ENCODE measurements at places on chromosomes 3 and 15. TPM values are rescaled to one million over a fixed set of nuclear protein-coding genes. Genes with fewer than 3 reads are reported as not detected.

GOLGA8Q gene
- total RNA-seq = 2.3 TPM

GRCh38 chr3:140761076-140761639 is 83.3 kb downstream of the TRIM42 start:
- DNase-seq = no peak

GRCh38 chr15:92411256-92411655 is 17.6 kb downstream of the ST8SIA2 start:
- DNase-seq = no peak

DNA sequence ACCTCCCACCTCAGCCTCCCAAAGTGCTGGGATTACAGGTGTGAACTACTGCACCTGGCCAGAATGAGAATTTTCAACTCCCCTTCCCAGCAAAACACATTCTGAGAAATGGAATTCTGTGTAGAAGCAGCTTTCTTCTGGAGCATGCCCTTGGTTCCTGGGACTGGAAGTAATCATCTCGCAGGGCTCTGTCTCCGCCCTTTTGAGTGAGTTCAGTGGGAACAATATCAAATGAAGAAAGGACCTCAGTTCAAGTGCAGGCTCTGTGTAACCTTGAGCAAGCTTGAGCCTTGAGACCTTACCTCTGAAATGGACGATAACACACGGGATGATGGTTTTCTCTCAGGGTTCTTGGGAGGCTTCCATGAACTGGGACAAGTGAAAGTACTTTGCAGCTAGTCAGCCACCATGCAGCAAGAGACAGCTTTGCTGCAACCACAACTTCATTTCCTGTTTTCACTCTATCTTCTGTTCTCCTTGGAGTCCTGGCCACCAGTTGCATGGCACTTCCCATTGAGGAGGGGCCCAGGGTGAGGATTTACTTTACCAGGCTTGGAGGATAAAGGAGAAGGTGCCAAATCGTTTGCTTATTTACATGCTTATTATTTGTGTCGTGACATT is 35.7 kb upstream of the IGF1R start:
- no peak for DNase-seq

- no peak for DNase-seq
Measured at GRCh38 chr3:21892104-21892503, 141.1 kb upstream of the ZNF385D start.

GRCh38 chr3:39208463-39209055 is 16.2 kb upstream of the XIRP1 start:
- DNase-seq = peak; percentile 69

DNA sequence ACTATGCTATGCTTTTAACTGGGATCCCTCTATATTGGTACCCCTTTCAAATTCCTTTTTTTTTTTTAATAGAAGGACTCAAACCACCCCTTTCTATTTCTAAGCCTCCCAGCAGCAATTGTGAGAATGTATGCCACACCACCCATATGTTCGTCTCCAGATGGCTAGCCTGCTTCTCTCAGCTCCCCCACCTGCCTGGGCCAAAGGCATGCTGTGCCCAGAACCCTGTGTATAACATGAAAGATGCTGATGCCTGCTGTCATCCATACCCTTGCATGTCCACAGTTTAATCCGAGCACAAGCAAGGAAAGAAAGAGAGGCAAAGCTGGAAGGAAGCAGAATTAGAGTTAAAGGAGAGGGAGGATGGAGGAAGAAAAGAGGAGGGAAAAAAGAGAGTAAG is 159.5 kb upstream of the CNTN6 start:
- no peak for DNase-seq

DNA sequence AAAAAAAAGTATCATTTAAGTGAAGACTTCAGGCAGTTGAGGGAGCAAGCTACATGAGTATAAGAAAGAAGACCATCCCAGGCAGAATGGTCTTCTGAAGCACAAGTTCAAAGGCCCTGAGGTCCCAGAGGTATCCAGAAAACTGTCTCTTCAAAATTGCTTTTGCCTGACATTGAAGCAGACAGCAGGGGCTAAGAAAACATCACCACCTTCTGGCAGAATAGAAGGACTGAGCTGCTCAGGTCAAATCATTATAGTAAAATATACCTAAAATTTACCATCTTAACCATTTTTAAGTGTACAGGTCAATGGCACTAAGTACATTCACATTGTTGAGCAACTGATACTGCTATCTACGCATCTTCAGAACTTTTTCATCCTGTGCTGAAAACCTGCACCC is 16.4 kb downstream of the GPR160 start:
- DNase-seq = peak; percentile 54

GRCh38 chr3:170809975-170810357 is 60.0 kb downstream of the RPL22L1 start:
- DNase-seq = no peak

DNA sequence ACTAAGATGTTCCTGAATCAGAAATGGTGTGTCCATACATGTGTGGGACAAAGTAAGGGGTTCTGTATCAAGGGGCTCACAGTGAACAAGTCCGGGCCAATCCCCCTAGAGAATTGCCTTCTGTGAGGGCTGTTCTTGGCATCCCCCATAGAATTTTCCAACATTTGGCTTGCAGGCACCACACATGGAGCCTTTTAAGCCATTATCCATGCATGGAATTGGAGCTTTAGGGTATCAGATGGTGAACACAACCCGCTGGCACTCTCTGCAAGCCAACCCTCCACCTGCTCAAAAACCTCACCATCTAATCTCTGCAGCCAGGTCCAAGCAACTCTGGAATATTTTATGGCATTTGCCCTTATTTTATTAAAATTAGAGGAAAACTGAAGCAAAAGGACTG is 278.7 kb downstream of the ERC2 start:
- DNase-seq = no peak

SCG5 gene
- total RNA-seq = not detected

GRCh38 chr3:56790016-56790821 is 11.5 kb downstream of the ARHGEF3 start:
- DNase-seq = no peak

DNA sequence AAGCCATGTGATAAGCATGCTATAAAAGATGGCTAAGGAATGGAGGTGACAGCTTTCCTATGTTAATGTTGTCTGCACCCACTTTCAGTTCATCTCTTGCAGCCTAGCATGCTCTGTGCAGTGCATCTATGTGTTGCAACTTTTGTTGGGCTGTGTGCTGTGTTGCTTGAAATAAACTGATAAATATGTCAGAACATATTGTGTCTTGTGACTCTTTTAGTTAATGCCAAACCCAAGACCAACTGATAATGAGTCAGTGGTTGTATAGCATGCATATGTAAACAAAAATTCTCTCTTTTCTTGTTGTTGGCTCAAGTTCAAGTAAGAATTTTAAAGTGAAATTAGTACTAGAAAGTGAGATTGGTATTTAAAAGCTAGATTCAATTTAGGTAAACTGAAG is 37.0 kb upstream of the SCN10A start:
- DNase-seq = no peak

ZPLD1 gene
- total RNA-seq = not detected

INSYN1 gene
- total RNA-seq = not detected

GRCh38 chr3:190008432-190008831 is 112.3 kb downstream of the P3H2 start:
- no peak for DNase-seq

DNA sequence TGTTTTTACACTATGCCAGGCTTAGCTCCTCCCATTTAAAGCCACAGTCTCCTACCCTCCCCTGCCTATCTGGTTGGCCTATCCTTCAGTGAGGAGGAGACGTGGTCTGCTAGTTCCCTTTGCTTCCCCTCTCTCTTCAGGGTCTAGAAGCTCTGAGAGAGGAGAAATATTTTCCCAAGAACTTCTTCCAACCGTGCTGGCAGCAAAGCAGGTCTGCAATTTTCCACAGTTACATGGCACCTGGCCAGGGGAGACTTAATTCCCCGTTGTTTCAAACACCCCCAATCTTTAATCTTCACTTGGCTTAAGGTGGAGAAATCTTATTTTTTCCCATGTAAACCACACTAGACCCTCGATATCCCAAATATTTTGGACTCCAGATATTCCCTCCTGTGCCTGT is 149.5 kb upstream of the MCTP2 start:
- no peak for DNase-seq

- no peak for DNase-seq
Measured at GRCh38 chr3:6524479-6524878, 336.4 kb upstream of the GRM7 start.

GOLGA8S gene
- total RNA-seq = 0.12 TPM

GRCh38 chr15:51625236-51625635 is 2.7 kb upstream of the DMXL2 start:
- DNase-seq = peak; percentile 26

DNA sequence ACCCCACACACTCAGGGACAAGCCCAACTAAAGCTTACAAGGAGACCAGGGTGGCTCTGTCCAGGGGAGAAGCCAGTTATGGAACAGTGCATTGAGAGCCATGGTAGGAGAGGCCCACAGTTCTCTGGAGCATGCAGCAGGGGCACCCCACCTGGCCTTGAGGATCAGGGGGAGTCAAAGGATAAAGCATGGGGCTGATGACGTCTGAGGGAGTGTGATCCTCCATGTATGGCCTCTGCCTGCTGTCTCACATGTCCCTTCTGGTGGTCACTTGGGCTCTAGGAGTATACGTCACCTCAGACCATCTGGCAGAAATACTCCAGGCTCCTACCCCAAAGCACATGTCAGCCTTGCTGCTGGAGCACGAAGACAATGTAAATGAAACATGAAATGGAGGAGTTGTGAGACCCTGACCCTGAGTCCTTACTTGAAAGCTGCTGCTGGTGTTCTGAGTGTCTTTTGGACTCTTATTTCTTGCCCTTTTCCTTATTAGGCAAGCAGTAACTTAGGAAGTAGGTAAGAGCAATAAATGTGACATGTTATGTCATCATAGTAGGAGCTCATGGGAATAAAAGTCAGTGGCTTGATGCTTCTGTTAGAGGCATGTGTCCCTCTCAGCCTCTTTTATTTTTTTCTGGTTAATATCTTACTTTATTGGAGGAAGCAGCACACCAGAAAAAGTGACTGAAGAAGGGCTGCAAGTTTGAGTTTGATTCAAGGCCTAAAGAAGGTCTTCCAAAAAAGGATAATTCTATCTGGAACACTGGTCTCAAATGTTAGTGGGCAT is 15.5 kb downstream of the SRPRB start:
- no peak for DNase-seq

DNA sequence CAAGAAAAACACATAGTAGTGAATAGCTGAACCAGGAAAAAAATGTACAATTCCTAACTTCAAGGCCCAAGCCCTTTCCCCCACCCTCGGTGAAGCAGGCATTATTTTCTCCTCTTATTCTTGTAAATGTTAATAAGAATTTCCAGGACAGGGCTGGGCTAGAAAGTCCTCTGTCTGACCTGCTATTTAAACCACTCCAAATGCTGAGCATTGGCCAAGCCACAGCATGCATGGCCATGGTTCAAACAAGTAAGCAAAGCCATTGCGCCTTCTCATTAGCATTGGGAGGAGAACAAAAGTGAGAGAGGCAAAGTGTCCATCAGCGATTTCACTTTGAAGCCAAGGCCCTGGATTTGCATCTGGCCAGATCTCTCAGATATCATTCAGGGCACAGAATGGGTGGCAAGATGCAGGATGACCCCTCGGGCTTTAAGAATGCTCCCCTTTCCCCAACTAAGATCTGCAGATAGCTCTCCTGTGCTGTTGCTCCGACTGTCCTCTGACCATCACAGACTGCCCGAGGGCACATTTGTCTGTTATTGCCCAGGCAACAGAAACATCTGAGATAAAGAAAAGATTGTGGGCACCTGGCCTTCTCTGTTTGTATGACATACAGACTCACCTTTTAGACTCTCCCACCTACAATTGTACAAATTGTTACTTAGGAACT is 46.3 kb downstream of the CEMIP start:
- DNase-seq = no peak

- DNase-seq = no peak
Measured at GRCh38 chr15:58392611-58393161, 39.1 kb upstream of the LIPC start.

DNA sequence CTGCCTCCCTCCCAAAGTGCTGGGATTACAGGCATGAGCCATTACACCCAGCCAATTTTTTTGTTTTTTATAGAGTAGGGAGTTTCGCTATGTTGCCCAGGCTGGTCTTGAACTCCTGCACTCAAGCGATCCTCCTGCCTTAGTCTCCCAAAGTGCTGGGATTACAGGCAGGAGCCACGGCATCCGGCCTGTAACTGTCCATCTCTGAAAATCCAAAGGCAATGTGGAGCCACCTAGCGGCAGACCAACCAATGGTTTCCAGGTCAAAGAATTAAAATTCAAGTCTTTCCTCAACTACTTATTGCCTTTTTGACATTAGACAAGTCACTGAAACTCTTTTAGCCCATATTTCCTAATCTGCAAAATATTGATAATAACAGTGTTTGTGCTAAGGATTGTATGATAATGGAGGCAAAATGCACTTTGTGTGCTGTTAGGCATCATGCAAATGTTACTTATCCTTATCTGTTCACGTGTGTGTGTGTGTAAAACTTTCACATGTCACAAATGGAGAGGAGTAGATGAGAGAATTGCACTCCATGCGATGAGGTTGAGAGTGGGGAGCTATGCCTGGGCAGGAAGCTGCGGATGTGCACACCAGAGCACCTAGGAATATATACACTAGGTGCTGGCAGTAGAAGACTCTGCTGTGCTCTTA is 48.7 kb downstream of the COL8A1 start:
- DNase-seq = no peak

GRCh38 chr3:151265866-151266265 is 12.5 kb downstream of the P2RY14 start:
- DNase-seq = peak; percentile 95

ARHGEF26 gene
- not detected for total RNA-seq

ARGFX gene
- not detected for total RNA-seq

DNA sequence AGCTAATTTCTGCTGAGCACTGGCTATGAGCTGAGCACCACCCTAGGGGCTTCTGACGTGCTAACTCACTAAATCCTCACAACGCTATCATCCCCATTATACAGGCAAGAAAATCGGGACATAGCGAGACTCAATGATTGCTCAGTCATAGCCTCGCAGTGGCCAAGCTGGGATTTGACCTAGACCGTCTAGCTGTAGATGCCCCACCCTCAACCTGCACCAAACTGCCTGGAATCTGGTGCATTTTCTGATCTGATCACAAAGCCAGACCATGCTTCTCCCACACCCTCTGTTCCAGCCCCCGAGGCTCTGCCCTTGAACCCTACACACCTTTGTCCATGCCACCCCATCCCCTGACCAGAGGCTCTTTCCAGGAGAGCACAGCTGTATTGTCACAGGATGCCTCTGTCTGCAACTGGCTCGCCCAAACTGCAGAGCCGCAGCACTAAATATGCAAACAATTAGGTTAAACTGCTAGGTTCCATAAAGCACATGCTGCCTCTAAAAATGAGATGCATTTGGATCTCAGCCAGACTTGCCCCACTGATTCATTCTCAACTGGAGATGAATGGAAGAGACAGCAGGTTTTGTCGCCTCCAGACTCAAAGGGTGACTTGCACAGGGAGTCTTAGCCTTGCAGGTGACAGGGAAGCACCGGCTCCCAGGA is 95.2 kb downstream of the NUP210 start:
- no peak for DNase-seq

GRCh38 chr3:23072693-23073092 is 130.4 kb upstream of the UBE2E2 start:
- DNase-seq = no peak

CACNA2D3 gene
- total RNA-seq = 0.15 TPM

- DNase-seq = no peak
Measured at GRCh38 chr15:65470866-65471265, 46.6 kb downstream of the DPP8 start.
